Central memory CD8-positive, alpha-beta T cell (primary cell): ENCODE measurements at places on chromosomes 1 and 21.

GRCh38 chr1:112074711-112075110 lies 85.2 kb upstream of the KCND3 start:
- no peak for DNase-seq

GRCh38 chr1:3423245-3423829 lies 31.1 kb upstream of the ARHGEF16 start:
- no peak for DNase-seq

DNA sequence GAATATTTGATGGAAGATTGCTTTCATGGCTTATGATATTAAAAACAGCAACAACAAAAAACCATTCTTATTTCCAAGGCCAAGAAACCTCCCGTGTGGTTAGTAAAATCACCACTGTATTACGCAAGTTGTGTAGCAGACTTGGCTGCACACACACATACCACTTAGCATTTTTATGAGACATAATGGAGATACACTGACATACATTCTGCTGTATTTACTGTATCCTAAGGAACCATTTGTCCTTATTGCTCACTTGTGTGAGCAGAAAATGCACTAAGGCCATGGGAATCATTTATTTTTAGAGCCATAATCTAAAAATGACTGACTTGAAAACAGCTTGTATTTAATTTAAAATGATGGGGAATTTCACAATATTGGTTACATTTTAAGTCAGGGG lies 584 bp upstream of the C1orf141 start:
- DNase-seq, result no peak

DNA sequence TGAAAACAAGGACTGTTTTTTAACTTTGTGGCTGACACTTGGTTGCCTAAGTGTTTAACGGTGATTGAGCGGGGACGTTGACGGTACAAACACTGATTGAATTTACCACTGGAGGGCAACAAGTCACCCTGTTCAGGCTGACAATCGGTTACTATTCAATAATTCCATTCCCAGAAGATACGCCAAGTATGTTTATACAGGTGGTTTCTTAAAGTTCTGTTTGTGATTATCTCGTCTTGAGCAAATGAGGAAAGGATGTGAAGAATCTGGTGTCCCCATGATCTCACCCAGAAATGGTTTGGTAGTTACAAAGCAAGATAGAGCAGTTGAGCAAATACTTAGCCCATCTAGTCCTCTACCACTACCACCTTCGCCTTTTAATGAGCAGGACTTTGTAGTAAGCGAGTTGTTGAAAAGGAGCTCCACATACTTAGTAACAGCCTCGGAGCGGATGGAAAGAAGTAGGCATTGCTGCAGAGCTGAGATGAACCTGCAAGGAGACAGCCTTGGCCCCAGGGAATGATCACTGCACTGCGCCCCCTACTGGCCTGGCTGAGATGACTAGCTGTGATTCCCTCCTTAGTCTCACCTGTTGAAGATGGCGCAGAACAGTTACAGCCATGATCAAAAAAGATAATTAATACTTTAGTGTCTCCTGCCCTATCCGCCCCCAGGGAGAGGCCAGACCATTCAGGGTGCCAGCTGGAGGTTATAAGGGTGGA lies 36.3 kb downstream of the IFNAR1 start:
- DNase-seq, result peak; percentile 71

DNA sequence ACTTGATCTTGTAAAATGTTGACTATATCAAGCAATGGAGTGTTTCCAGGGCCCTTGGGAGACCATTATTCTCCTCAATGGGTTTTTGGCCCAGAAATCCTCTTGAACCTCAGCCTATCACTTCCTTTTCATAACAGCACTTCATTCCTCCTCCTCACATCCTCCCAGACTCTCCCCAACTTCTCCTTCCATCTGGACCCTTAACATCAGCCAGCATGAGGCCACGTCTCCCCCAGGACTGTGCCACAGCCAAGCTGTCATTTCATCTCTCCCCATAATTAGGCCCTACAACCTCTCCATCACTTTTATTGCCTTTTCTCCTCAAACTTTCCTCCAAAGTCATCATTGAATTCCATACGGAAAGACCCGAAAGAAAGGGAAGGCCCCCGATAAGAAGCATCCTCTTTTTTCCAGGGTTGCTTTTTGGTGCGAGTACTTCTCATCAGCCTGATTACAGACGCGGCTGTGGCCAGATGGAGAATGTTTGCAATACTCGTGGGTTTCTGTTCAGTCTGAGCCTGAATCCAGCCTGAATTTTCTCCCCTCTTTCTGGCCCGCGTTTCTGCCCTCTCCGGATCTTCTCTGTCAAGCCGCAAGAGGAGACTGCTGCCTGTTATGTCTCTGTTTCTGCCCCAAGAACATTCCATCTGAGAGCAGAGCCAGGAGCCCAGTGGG lies 52.7 kb upstream of the SLC25A33 start:
- DNase-seq, result no peak

- DNase-seq, result no peak
Observed at GRCh38 chr1:171636141-171636540, 14.1 kb downstream of the MYOCOS start.

- no peak for DNase-seq
Observed at GRCh38 chr1:45400049-45400448, 59.8 kb upstream of the MUTYH start.
